Fibroblast of skin of scalp (primary cell): ENCODE measurements at places on chromosomes 2 and 18.

DNA sequence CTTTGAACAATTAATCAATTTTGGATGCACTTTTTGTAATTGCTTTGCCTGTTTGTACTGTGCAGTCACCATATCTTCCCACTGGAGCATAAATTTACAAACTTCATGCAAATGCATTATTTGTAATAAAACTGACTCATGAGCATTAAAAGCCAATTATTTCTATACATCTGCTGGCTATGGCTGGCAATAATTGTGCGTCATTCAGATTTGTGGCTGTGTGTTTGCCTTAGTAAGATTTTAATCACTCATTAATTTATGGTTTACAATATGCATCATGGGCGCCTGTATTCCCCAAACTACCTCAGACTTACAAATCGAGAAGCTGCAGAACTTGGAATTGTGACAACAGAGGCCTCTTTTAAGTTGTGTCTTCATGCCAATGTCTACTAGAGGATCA is 132.4 kb upstream of the TRIB2 start:
- no peak for DNase-seq

- no peak for DNase-seq
Measured at GRCh38 chr2:9799011-9799596, 44.2 kb upstream of the TAF1B start.

DNA sequence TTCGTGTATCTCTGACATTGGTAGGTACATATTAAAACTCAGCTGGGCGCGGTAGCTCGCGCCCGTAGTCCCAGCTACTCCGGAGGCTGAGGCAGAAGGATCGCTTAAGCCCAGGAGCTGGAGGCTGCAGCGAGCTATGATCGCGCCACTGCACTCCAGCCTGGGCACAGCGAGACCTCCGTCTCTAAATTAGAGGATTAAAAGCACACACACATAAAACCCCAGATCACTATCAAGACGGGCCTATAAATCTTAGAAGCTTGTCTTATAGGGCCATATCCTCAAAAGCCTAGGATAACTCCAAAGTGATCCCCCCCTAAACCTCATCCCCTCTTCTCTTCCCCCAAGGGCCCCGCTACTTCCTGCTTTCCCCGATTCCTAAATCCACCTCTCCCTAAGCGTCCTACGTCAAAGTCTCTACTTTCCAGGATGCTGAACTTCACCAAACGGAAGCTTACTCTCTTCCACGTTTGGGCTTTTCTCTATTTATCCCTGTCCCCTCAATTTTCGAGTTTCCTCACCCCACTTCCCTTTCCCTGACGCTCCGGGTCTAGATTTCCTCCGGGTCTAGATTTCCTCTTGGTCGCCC is 707 bp downstream of the KRCC1 start:
- DNase-seq = peak; percentile 29

GRCh38 chr2:160735696-160736095 is 242.1 kb upstream of the RBMS1 start:
- DNase-seq = no peak

- no peak for DNase-seq
Measured at GRCh38 chr2:7052404-7052803, 135.2 kb downstream of the RNF144A start.
